ENCODE measurements at places on chromosomes 3 and 15.

DNA sequence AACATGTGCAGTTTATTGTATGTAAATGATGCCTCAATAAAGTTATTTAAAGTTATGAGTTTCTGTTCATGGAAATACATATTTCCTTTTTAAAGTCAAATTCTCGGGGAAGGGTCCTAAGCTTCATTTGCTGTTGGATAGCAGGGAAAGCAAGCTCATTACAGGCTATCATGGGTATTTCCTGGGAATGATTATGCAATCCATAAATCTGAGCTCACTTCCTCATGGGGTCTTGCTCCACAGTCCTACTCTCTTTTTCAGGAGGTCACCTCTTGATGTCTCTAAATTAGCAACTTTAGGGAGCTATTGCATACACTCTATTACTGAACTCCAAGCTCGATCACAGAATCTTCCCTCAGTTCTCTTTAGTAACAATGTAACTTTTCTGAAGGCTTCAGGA is 69.9 kb upstream of the TP63 start:
- DNase-seq = no peak

DNA sequence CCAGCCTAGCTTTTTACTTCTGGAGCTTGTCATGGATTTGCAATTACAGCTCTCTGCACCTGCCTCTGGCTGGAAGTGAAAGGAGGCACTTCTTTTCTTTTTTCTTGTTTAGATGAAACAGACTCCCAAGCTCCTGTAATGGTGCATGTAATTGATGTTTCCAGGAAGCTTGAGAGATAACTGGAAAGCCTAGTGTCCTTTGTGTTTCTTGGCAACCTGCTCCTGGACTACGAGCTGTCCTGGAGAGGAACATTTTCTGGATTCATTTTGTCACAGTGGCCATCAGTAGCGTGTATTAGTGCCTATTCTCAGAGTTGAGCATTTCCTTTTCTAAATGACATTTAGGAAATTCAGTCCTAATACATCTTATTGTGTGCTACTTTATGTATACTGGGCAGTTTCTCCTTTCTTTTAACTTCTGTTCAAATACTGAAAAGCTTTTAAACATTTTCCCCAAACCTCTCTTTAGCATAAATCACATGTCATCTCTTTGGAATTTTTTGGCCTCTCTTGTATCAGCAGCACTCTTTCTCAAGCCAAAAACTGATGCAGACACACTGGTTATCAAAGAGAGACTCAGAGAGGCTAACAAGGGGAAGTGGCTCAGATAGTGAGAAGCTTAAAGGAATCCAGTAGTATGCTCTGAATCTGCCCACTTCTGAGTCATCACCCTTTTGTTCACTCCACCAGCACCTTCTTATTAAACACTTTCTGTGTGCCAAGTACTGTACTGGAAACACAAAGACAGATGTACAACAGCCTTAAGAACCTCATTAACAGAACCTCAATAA is 62.6 kb upstream of the SLC2A2 start:
- DNase-seq = no peak

- DNase-seq = no peak
Observed at GRCh38 chr15:66740802-66741201, 38.8 kb downstream of the SMAD6 start.

DNA sequence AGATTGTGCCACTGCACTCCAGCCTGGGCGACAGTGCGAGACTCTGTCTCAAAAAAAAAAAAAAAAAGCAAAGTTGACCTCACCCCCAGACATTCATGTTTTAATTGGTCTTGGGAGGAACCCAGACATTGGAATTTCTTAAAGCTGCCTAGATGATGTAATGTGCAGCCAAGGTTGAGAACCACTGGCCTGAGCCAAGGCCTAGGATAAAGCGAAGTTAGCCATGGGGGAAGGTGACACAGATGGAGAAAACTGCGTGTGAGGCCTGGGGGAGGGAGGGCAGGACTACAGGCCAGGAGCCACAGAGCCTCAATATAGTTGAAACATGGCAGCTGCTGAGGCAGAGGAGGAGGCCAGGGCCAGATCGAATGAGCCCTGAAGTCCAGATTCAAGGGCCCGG is 21.0 kb downstream of the GLB1 start:
- DNase-seq = no peak

GRCh38 chr3:178705925-178706324 is 169.7 kb downstream of the KCNMB2 start:
- DNase-seq = no peak

- no peak for DNase-seq
Observed at GRCh38 chr3:14174483-14174882, 3.9 kb downstream of the XPC start.

DNA sequence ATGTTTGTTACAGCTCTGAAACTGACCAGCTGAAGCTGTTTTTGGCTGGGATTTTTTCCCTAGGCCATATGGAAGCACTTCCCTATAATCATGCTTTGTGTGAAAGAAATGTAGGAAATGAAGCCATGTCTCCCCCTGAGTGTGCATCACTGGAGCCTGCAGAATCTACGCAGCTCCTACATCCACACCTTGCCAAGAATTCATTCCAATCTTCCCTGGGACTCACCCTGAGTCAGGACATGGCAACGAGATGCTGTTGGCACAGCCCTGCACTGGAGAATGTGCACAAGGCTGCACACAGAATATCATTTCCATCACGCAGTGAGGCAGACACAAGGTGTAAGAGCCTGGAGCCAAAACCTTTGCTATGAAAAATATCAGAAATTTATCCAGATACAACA is 189.5 kb downstream of the ADAMTSL3 start:
- no peak for DNase-seq

DNA sequence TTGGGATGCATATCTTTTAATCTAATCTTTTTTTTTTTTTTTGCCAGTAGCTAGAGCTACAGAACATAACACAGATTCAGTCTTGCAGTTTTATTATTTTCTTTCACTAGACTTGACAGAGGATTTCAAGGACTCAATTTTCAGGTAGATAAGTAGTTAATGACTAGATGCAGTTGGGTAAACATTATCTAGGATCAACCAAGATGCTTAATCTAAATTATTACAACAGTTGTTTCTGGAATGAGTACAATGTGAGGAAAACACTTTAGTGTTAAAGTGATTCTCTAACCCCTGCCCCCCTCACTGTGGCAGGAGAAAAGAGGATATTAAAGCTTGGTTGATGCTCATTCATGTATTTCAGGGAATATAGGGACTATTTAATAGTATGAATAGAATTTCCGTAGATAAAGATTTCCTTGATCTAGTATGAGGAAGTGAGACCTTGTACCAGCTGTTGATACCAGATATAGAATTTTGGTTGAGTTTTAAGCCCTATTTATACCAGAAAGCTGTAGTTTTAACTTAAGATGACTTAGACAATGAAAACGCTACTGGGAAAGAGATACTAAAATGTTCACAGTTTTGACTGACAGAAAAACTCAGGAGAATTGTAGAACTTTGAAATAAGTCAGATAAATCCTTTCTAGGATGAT is 389.0 kb upstream of the C2CD4B start:
- no peak for DNase-seq

GRCh38 chr15:43899928-43900327 is 73.1 kb downstream of the WDR76 start:
- no peak for DNase-seq

DNA sequence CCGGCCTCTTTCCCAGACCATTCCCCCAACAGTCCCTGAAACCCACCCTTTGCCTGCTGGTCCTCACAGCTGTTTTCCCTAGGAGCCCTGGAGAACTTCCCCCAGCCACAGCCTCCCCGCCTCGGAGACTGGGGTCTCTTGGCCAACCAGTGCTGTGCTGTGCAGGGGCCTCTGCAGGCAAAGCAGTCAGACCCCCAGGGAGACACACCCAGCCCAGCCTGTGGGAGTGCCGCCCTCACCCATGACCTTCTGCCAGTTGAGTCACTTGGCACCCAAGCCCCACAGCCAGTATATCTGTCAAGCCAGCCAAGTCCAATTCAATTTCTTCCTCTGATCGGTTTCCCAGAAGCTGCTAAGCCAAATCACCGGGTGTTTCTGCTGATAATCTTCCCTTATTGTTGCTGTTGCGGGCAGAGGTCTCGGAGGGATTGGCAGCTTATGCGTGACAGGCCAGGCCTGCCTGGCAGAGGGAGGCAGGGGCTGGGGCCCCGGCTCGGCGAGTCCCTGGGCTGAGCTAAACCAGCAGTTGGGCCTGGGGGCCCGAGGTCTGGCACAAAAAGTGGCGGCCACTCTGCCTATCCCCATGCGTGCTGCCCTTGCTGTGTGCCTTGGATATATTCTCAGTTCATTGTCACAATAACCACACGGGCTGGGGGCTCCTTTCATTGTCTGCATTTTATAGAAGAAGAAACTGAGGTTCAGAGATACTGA is 65.6 kb upstream of the SLC6A1 start:
- DNase-seq = no peak

DNA sequence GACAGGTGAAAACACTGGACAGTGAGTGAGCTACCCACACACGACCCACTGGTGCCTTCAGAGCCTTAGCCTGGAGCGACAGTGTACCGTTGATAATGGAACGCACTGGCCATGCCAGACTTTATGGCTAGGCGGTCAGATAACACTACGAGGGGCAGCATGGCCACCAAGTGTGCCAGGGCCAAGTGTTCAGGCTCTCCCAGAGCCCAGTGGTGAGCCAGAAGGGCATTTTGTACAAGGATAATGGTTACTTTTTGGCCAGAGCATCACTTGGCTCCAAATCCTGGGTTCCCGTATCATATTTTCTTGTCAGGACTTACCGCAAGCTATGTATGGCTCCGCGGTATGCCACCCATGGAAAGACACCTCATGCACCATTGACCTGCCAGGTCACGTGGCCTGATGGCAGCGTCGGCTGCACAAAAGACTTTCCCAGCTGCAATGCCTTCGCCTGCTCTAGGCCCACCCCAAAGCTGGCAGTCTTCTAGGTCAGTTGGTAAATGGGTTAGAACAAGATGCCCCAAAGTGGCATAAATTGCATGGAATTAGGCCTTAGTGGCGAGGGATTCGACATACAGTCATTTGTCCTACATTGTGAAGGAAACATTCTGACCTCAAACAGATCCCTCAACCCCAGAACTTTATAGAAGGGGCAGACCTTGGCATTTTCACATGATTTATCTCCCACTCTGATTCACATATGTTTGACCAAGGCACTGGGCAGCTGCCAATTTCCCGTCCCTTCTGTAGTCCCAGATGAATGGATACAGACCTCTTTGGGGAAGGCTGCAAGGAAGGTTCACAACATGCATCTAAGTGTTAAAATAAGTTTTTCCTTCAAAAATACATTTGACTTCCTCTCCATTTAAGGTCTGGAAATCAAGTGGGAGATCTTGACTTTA is 12.2 kb upstream of the SLC28A1 start:
- no peak for DNase-seq

DNA sequence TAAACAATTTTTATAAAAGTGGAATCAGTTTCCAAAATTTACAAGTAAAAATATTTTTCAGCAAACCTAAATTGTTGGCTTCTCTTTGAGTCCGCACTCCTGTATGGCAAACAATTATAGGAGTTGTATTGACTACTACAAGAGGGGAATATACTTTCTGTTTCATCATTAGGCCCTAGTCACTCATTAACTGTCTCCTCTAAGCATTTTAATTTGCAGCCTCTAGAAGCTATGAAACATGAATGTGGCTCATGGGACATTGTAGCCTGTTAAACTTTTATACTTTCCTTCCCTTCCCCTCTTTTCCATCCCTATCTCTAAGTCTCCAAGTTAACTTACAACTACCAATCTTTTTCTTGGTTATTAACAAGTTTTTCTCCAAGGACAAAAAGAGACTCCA is 58.9 kb upstream of the CBLB start:
- no peak for DNase-seq

DNA sequence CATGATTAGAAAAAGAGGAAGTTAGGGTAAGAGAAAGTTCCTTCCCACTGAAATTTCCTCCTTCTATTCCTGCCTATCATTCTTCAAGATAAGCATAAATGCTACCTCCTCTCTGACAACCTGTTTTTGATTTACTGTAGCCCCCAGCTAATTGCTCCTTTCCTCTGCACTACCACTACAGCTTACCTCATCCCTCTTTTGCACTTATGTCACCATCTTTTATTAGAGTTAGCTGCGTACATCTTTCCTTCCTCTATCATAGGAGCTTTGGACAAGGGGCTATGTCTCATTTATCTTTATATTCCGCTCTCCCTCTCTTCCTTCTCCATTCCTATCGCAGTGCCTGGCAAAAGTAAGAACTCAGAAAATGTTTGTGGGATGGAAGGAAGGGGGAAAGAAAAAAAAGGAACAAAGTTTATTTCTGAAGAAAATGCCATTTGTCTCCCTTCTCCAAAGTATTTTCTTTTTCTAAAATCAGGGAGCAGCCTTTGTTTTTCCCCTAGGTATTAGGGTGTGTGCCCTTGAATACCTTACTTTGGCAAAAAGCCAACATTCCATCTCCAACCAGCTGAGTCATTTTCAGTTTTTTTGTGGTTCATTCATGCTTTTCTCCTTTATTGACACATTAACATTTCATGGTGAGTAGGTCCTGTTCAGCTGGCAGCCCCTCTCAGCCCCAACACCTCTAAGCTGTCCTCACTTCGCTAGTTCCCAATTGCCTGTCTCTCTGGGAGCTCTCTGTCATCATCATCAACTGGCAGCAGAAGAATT is 87.6 kb upstream of the SOX2 start:
- no peak for DNase-seq

DNA sequence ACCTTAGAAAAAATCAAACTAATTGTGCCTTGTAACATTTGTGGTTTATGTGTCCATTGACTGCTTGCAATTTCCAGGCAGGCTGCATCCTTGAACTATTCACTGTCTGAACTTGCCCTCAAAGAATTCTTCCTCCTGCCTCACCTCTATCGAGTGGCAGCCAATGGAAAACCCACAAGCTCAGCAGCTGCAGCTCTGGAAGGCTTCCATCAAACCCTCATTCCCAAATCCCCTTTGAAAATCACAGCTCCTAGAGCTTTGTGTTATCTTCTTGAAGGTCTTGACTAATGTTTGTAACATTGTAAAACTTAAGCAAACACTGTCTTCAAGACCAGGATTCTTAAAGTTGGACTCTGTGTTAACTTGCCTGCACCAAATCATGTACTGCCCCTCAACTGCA is 81.1 kb downstream of the FILIP1L start:
- no peak for DNase-seq

DNA sequence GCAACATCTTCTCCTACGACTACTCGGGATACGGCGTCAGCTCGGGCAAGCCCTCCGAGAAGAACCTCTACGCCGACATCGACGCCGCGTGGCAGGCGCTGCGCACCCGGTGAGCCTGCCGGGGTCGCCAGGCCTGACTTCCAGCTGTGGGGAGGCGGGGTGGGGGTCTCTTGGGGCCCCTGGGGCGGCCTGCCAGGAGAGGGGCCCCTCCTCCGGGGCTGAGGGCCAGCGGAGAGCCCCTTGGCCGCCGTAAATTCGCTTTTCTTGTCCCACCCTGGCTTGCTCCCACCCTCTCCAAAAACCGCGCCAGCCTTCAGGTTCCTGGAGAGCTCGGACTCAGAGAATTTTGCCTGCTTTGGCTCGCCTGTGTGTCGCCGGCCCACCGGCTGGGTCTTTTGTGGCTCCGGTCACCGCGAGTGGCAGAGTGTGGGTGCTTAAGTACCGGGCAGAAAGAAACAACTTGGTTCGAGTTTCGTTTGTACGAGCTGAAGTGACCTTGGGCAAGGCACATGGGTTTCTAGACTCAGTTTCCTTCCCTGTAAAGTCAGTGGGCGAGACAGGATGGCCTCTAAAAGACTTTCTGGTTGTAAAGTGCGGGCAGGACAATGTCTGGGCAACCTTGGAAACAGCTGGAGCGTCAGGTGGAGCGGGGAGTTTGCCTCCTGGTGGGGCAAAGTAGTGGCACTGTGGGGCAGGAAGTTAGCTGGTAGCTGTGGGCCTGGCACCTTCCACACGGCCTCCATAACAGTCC is 976 bp downstream of the ABHD17C start:
- peak; percentile 5 for DNase-seq
